HuH-7.5 (cell line): ENCODE measurements at places on chromosomes 3 and 15.

- no peak for DNase-seq
These were observed 622.3 kb downstream of the DIPK2A start for GRCh38 chr3:144593881-144594280.

GRCh38 chr15:97960364-97961066, at the start of gene ARRDC4:
Gene ARRDC4 (plus strand): TSS chr15:97960703. CDS start chr15:97960862, 159 bp downstream.
- peak; percentile 40 for DNase-seq

GRCh38 chr3:172557515-172558220, 34.4 kb upstream of the TNFSF10 start:
- no peak for DNase-seq

DNA sequence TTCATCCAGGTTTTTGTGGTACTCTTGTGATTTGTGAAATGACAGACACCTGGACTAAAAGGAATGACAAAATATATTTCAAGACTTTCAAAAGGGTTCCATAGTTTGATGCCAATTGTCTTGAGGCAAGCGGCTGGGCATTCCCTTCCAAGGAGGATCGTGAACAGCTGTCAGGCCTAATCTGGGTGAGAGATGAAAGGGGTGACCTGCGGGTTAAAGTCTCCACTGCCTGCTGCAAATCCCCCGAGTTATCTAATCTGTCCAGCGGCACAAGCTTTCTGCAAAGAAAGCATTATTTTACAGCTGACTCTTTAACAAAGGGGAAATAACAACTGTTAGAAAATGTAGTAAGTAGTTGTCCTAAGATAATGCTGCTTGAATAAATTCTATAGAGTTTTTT, 128.7 kb upstream of the MB21D2 start:
- no peak for DNase-seq

DNA sequence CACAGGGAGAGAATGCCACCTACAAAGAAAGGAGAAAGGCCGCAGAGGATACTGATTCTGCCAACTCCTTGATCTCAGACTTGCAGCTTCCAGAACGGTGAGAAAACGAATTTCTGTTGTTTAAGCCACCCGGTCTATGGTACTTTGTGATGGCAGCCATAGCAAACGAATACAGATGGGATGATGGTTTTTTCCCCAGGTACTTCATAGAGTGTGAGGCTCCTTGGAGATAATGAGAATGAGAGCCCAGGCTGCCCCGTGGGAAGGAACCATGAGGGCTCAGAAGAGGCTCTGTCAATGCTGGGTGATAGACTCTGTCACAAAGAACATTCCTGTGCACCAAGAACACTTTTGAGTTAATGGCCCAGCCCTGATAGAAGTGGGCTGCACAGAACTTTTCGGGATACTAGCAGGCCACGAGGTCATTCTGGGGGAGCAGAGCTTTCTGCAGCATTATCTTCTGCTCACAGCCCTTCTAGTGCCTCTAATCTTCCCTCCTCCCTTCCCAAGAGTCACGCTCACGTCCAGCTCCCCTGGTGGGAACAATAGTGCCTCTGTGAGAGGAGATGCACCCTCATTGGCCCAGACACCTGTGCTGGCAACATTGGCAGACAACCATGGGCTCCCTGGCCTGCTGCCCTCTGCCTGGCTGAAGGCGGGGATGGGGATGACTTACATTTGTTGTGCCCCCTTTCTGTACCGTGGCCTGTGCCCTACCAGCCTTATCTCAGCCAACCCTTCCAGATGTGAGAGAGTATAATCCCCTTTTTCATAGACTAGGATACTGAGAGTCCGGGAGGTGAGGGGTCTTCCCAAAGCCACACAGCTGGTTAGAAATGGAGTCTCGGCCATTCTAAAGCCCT, 5.2 kb upstream of the RLBP1 start:
- no peak for DNase-seq

DNA sequence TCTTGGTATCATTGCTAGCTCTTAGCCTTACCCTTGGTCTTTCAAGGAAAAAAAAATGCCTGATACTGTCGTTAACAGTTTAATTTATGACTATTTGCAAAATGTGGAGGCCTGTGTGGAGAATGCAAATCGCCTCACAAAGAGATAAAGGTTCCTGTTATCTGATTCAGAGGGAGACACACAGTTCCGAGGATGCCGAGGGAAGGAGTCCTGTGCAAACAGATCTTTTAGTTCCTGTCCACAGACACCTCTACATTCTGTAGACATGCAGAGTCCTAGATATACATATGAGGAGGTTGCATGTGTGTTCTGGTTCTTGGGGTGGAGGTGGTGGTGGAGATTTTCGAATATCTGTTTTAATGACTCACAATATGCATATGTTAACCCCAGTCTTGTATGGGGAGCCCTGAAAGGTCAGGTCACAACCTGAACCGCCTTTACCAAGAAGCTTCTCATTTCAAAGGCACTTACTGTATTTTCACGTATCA, 5.7 kb downstream of the NR2F2 start:
- peak; percentile 32 for DNase-seq

GRCh38 chr3:81758275-81758674, 3.2 kb downstream of the GBE1 start:
- DNase-seq, result no peak
